Kidney tubule cell (primary cell): ENCODE measurements at places on chromosomes 12 and 14.
A peak's percentile ranks its signal among the peaks of the same experiment; 100 is the strongest.

GRCh38 chr14:24058260-24058950 is 6.6 kb downstream of the CARMIL3 start:
- DNase-seq, result peak; percentile 68

GRCh38 chr12:15603474-15604085 is 185.6 kb downstream of the EPS8 start:
- no peak for DNase-seq

GRCh38 chr12:129305851-129306250 is 452.6 kb downstream of the GLT1D1 start:
- no peak for DNase-seq

DNA sequence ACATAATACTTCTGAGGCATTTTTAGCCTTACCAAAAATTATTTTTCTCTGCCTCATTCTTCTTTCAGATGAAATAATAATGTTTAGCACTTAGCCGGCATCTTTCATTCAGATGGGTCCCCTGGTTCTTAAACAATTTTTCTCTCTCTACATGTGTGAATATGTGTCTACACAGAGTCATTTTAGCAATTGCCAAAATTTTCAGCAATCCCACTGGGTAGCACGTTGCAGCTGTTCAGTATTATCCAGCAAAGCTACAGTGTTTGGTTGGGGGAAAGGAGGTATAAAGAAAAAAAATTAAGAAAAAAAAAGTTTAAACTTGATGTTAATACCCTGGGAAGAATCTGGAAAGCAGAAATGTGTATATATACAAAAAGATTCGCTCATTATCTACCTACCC is 160.5 kb upstream of the TRHDE start:
- DNase-seq, result no peak

- DNase-seq, result no peak
These were observed 34.3 kb downstream of the MYO1H start for GRCh38 chr12:109382031-109382430.

DNA sequence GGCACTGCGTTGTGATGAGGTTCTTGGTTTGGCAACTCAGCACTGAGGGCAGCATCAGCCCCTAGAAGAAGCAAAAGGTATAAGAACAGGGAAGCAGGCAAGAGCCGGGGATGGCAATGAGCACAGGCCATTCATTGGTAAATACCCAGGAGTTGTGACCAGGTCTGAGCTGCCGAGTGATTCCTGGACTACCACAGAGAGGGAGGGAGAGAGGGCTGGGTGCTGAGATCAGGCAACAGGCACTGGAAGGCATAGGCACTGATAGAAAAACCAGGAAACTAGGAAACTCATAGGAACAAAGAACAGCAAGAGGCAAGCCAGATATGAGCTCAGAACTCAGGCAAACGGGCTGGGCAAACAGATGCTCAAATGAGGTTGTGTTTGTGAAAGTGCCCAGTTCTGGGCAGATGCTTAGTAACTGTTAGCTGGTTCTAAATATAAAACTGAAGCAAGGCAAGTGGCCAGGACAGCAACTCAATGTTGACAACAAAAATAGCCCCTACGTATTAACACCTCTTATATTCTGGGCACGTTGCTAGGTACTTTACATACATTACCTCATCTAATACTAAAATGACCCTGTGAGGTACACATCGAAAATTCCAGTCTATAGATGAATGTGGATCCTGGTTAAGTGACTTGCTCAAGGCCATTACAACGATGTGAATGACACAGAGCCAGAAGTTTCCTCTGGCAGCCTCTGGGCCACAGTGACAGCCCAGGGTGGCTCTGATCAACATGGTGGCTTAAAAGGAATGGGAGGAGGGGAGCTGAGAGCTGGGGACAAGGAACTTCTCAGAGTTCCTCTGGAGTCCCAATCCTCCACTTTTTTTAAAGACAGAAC is 121.1 kb downstream of the PRMT8 start:
- DNase-seq, result no peak

DNA sequence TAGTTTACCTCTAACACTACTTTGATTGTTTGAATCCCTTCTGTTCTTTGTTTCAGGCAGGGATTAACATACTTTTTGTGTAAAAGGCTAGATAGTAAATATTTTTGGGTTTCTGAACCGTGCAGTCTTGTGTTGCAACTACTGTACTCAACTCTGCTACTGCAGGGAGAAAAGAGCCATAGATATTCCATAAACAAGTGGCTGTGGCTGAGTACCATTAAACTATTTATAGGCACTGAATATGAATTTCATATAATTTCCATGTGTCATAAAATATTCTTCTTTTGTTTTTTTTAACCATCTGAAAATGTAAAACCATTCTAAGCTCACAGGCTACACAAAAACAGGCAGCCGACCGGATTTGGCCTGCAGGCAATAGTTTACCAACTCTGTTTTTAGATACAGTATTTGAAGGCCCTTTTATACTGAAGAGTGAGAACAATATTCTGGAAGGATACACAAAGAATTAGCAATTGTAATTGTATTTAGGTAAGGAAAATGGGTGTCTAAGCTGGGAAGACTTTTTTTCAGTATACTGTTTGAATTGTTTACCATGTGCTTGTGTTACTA is 15.7 kb downstream of the NR1H4 start:
- no peak for DNase-seq
